ENCODE measurements at places on chromosomes 6 and 20.

DNA sequence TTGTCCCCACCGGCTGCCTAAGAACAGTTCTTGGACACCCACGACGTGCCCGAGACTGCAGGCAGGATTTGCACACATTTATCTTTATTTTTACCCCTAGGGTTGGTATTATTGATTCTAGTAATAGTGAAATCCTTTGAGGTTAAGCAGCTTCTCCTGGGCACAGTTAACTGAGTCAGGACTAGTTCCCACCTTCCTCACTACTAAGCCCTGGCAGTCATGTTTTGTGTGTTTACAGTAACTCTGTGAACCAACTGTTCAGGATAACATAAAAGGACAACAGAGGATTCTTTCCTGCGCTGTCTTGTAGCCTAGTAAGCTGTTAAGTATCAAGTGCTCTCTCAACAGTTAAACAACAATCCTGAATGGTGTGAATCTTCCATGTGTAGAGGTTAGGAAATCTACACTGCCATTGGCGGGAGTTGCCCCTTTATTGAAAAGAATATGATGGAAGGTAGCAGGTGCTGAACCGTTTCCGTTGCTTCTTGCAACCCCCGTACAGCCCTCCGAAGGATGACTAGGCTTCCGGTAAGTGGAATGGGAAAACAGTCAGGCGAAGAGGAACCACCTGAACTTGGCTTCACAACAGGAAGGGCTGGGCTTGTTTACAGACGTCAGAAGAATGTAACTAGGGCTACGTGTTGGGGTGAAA lies 979 bp upstream of the SOD2 start:
- no peaks in the 10 kb centered on the region for H3K27me3 ChIP-seq
- H3K36me3 ChIP-seq: peaks cover 3% of the 10 kb centered on the region
- H3K4me1 ChIP-seq: peaks cover 4% of the 10 kb centered on the region
- peak; percentile 50 for DNase-seq

DNA sequence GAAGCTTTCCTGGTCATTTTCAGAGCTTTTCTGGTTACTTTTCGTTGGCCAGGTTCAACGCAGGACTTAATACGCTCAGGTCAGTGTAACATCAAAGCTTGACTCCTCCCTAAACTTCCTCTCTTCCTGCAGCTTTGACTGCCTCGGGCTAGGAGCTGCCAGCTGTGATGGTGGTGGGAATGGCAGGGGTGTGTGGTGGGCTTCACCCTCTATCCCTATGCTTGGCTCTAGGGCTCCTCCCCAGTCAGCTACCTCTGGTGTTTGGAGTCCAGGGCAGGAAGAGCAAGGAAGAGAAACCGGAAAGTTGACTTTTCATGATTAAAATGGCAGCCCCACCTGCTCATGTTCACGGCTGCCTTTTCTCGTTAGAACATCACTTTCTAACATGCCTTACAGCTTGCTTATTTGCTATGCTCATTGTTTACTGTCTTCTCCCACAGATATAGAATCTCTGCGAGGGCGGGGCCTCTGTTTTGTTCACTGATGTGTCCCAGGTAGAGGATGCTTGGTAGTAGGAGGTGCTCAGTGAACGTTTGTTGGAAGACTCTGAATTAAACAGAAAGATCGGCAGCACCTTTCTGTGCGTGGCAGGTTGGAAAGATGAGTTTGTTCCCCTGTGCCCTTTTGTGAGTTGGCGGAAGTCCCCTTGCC lies 16.1 kb upstream of the PPP1R14C start:
- H3K27me3 ChIP-seq: no peaks in the 10 kb centered on the region
- no peak for DNase-seq
- no peak overlapping the region for H3K4me3 ChIP-seq

GRCh38 chr6:151478670-151479069 lies 15.1 kb upstream of the CCDC170 start:
- no peaks in the 10 kb centered on the region for H3K36me3 ChIP-seq
- no peak overlapping the region for H3K27ac ChIP-seq
- no peaks in the 10 kb centered on the region for H3K27me3 ChIP-seq
- no peak overlapping the region for H3K4me3 ChIP-seq

GRCh38 chr6:56837322-56837894 lies 117.5 kb upstream of the BEND6 start:
- no peak overlapping the region for H3K27ac ChIP-seq
- H3K4me3 ChIP-seq: no peak overlapping the region
- no peaks in the 10 kb centered on the region for H3K36me3 ChIP-seq
- H3K27me3 ChIP-seq: peaks cover 5% of the 10 kb centered on the region
- no peak for DNase-seq

- H3K36me3 ChIP-seq: no peaks in the 10 kb centered on the region
- H3K27me3 ChIP-seq: peaks cover 11% of the 10 kb centered on the region
- peak overlapping the region; percentile 89 for H3K27ac ChIP-seq
- DNase-seq: no peak
These were observed 717 bp downstream of the CSNK2A1 start for GRCh38 chr20:542777-543368.

DNA sequence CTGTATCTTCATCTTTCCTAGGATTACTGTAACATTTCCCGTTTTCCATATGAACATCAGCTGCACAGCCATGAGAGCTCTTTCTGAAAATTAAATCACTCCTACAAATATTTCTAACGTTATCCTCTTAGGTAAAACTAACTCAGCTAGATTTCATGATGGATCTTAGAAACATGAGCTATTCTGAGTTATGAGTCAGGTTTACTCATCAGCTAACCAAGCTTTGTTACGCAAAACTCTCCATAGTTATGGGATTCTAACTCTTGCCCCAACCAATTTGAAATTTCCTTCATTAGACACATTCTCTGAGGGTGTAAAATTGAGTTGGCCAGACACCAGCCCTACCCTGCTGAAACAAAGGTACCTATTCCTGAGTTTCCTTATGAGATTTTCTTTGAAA lies 14.0 kb downstream of the DEFB110 start:
- no peaks in the 10 kb centered on the region for H3K4me1 ChIP-seq
- H3K36me3 ChIP-seq: no peaks in the 10 kb centered on the region
- no peak for DNase-seq
- no peak overlapping the region for H3K4me3 ChIP-seq

Data from lung (tissue), 17 donors.